ENCODE measurements at places on chromosomes 11 and 22.

DNA sequence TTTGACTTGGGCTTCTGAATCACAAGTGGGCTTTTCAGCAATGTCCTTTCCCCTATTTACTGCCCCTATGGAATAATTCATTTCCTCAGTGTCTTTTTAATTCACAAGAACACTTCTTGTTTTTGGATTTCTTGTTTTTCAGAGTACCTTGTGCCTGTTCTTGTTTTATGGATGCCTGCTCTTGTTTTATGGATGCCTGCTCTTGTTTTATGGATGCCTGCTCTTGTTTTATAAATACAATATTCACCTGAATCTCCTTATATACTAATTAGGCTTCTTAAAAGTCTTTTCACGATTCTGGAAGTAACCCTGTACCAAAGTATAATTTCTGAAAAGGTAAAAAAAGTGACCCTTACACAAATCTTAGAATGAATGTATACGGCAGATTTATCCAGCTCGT lies 32.8 kb downstream of the CACNA1I start:
- no peak for DNase-seq

DNA sequence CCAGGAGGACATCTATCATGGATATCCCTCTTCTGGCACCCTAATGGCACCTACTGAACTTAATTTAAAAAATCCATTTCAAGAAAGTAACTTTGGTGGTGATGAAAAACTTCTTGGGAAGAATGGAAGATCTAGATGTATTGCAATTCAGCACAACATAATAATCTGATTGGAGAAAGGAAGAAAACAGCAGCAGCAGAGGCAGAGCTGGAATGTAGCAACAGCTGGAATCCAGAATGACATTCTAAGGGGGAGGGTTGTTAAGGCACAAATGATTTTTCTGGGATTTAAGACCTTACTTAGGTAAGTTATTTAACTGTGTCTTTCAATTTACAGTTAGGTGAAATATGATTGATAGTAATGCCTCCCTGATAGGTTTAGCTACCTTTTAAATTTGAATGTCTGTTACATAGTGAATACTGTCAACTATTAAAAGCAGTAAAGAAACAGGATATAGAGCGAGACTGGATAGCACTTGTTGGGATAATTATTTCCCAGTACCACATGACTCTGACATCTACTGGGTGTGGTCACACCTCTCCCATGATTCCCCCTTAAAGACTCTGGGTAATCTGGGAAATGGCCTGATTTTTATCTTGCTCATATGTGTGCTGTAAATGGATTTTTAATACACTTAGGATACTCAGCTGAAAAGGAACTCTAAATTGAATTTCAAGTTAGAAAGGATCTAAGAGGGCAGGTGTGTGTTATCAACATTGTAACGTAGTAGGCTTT lies 11.7 kb downstream of the CAPRIN1 start:
- peak; percentile 41 for DNase-seq

DNA sequence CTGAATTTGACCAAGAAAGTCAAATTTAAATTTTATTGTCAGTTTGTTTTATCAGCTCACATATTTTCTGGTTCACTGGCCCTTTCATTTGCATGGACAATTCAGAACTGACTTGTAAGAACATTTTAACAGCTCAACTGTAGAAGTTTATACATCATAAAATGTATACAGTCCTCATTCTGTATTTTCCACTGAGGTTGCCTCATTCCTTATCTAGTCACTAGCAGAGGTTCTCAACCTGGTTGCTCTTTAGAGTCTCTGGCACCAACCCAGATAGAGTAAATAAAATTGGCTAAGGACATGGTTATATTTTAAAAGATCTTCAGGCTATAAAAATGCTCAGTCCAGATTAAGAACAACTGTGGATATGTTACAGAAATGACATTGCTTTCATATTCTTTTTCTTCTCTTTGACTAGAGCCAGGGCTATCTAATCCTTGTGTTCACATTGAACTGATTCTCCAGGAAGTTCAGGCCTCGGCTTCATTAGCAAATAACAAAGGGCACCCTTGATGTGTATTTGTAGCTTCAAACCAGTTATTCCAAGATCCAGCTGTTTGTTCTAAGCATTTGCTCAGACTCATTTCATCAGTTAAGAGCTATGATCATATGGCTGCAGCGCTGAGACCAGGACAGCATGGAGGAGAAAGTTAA lies 782.5 kb downstream of the ETS1 start:
- no peak for DNase-seq

DNA sequence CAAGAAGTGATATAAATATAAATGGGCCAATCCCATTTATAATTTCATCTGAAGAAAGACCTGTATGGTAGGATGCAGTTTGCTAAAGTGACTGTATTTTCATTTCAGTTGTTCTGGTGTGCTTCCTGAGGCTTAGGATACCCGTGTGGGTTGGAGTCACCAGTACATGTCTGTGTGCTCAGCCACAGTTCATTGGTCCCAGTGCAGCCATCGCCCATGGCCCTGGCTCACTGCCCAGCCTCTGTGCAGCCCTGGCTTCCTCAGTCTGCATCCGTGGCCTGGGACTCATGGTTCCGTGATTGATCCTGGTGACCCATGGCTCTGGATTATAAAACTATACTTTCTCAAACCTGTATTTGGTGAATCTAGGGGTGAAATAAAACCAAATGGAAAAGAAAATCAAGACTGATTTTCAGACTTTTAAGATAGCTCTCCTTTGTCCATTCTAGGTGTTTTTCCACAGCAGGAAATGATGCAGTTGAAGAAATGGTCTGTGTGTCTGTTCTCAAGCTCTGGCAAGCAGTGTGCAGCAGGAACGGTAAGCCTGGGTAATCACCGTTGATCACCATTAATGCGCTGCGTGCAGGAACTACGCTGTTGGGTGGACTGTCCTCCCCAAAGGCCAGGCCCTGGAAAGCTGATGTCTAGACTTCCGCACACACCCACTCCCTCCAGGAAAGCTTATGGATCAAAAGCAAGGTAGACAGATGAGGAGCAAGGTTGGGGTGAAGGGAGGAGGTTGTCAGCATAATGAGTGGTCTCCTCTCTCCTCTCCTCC lies 27.2 kb downstream of the TTC12 start:
- DNase-seq: no peak

- no peak for DNase-seq
Observed at GRCh38 chr11:46141597-46141996, 20.3 kb upstream of the PHF21A start.

DNA sequence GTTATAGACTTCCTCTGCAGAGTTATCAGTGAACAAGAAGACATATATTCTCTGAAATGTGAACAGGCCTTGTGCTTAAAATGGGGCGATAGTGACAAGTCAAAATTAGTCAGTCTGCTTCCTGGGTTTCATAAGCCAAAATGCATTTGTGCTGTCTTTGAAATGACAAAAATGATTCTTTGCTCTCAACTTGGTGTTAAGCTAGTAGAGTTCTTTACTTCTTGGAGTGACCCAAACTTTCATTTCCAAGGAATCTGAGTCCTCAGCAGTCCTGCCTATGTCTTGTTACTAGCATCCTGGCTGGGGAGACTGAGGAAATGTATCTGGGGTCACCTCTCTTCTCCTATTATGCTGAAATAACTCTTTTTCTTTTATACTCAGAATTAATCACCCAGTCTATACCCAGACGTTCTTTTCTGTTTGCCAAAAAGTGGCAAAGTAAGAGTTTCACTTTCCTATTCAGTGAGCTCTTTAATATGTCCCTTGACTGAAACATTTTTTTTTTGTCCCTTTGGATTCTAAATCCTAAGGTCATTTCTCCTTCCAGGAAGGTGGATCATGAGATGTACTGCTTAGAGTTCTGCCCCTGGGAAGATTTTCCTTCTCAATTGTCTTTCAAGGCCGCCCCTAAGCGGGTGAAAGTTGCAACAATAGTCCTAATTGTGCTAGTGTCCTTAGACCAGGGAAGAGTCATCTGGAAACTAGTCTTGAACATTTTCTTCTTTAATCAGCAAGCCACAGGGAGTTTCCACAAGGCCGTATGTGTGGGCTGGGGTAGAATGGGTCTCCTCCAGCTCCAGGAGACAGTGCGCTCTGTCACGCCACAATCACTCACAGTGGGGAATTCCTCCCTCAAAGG lies 53.0 kb upstream of the RDX start:
- DNase-seq: no peak

GRCh38 chr11:849104-849824 lies 6.6 kb downstream of the TSPAN4 start:
- no peak for DNase-seq

- no peak for DNase-seq
Observed at GRCh38 chr11:58596621-58597020, 17.8 kb downstream of the ZFP91 start.

- no peak for DNase-seq
Observed at GRCh38 chr11:57269571-57270021, 32.5 kb upstream of the APLNR start.

DNA sequence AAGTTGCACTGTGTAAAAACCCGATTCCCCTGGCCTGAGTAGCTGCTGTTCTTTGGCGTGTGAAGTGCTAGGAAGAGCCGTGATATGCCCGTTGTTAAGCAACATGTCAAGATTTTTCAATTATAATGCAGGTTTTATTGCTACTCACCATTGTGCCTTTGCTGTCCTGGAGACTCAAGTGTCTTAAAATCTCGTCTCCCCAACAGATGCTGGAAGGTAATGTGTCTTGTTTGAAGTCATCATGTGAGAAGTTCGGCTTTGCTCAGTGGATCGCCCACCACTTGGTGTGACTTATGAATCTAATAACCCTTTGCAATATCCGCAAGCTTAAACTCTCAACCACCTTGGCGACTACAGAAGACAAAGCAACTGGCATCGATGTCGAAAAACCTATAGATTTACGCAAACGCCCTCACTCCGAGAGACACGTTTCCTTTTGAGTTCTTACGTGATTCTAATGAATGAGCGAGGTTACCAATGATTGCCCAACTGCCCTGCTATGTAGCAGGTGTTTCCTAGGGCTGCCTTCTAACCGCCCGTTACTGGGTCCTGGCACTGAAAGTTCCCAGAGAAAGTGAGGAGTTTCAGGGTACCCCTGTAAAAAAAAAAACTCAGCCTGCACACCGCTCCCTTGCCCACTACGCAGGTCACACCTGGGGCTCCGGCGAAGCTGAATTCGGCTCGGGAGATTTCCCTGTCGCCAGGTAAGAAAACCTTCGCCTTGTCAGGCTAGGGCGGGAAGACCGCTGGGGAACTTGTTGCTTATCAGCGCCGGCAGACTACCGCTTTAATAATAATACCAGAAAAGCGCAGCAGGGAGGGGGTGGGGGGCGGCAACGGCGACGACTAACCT lies 21.2 kb upstream of the BDNF start:
- DNase-seq: no peak

GRCh38 chr11:62445314-62445740 lies 26.5 kb downstream of the SCGB1A1 start:
- DNase-seq: no peak

- DNase-seq: no peak
Observed at GRCh38 chr11:72738199-72739141, 13.7 kb downstream of the ARAP1 start.

DNA sequence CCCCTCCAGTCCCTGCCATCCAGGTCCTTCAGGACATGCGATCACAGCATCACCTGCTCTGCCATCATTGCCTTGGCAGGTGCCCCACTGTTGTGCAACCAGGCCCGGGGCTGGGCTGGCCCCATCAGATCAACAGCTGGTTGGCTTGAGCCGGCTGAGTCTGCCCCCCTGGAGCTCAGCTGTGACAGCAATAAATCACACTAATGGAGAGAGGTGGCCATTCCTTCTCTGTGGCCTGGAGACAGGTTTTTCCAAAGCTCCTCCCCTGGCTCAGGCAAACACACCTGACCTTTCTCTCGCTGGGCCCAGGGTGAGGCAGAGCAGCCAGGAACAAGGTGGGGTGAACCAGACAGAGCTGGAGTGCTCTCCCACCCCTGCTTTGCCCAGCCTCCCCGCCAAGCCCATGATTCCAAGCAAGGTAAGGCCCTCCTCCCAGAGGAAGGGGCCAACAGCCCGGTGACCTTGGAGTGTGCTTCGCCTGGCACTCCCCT lies 8.9 kb upstream of the FXYD2 start:
- no peak for DNase-seq

DNA sequence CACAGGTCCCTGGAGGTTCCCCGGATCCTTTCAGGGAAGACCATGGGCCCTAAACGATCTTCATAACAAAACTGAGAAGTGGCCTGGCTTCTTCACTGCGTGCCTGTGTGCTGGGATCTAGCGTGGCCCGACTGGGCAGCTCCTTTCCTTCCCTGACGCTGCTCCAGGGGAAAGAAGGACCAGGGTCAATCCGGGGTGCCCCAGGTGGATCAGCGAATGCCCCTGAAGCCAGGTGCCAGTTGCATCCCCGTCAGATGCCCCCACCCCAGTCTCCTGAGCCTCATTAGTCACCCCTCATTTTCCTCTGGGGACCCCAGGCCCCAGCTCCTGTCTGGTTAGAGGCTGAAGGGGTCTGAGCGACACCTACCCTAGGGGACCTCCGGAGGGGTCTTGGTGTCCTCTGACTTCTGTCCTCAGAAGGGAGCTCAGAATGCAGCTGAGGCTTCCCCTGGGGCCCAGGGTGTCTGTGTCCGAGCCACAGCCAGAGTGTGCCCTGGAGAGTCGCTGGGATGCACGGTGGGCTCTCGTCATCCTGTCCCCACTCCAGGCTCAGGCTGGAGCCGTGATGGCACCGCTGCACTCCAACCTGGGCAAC lies 18.7 kb upstream of the MUC6 start:
- no peak for DNase-seq

DNA sequence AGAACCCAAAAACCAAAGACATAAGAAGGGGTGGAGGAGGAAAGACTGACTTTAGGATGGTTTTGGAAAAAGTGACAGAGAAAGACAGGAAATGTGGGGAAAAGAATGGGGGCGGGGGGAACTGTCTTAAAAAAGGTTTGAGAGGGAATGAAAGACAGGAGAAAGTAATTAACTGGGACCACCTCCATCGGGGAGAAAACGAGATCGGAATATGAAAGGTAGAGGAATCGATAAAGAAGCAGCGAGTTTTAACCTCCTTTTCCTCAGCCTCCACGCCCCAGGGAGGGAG lies 524 bp downstream of the MTMR2 start:
- DNase-seq: no peak

DNA sequence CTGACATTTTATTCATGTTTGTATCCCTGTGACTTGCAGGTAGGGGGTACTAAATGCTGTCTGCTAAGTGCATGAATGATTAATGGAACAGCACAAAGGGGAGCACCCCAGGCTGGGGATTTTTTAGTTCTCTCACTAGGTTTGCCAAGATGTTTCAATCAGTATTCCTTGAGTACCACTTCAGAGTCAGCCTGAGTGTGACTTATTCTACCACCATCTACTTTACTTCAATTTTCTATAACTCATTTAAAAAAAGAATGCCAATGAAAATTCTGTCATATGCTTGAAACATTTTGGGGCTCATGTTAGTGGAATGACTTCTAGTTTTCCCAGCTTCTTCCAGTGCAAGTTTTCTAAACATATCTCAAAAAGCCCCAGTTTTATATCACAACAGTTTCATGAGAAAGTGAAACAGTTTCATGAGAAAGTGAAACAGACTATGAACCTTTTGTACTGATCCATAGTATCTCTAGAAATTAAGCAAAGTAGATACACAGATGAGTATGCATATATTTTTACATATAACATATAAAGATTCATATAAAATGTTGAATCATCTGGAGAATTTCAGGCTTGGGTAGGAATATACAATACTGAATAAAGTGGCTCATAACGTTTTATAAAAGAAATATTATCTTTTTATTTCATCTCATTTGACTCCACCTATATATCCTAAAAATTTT lies 252.4 kb downstream of the GRM5 start:
- DNase-seq: no peak

All from choroid plexus epithelial cell (primary cell).